ENCODE measurements at places on chromosomes 16 and 17. TPM values are rescaled to one million over a fixed set of nuclear protein-coding genes. Genes with fewer than 3 reads are reported as not detected.

DNA sequence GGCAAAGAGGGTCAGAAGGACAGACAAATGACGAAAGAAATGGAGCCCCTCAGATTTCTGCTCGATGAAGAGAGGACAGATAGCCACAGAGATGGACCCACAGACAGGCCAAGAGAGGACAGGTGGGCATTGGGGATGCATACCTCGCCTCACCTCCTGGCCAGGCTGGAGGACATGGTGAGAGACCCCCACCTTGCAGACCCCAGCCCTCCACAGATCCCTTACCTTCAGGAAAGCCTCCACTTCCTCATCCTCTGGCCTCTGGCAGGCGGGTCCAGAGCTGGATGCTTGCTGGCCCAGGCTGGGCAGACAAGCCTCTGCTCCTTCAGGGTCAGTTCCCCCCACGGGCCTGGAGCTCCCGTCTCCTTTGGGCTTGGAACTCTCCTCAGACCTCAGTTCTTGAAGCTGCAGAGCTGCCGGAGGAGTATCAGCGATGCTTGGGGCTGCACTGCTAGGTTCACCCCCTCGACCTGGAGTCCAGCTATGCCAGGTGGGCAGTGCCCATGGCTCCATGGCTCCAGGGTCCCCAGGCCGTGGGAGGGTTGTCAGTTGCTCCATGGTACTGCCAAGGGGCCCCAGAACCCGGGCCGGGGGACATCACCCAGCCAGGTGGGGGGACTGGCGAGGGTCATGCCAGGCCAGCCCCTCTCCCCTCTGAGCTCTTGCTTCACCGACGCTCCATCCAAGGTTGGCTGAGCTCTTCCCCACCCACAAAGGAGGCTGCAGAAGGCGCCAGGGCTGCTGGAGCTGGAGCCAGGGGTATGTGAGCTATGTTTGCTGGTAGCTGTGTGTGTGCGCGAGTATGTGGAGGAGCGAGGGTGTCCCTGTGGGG is 1.0 kb downstream of the TSPOAP1 start:
- no peak for DNase-seq
- no peak overlapping the region for H3K27ac ChIP-seq
- no peak overlapping the region for H3K4me3 ChIP-seq
- H3K36me3 ChIP-seq: no peaks in the 10 kb centered on the region

DNA sequence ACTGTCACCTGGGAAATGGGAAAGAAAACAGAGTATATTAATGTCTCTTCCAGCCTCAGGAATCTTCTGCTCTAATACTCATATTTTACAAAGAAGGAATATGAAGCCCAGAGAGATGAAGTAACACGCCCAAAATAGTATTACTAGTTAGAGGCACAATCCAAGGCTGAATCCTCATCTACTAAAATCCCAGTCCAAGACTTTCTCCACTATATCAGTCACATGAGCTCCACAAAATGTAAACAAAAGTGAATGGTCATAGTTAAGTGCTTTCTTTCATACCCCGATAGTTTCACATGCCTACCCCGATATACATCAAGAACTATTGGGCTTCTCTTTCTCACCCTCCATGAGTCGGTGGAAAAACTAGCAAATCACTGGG is 965 bp downstream of the INTS2 start:
- H3K36me3 ChIP-seq: no peaks in the 10 kb centered on the region
- DNase-seq: no peak
- no peaks in the 10 kb centered on the region for H3K27me3 ChIP-seq
- H3K4me1 ChIP-seq: peaks cover 4% of the 10 kb centered on the region
- peak overlapping the region; percentile 86 for H3K4me3 ChIP-seq

DNA sequence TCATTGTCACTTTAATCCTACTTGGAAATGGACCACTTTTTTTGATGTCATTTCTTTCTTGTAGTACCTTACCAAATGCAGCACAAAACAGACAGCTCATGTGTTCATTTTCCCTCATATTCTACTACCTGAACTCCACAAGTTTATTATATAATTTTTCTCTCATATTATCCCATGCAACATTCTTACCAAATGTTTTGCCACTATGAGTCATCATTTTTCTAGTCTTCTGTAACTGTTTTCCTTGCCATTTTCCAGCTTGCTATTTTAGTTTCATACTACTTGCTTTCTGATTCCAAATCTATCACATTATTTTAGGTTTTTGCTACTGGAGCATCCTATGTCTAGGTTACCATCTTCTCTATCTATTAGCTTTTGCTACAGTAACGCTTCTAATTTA is 332.7 kb downstream of the ZFHX3 start:
- no peaks in the 10 kb centered on the region for H3K27me3 ChIP-seq
- H3K27ac ChIP-seq: no peak overlapping the region
- H3K36me3 ChIP-seq: no peaks in the 10 kb centered on the region
- DNase-seq: no peak
- no peaks in the 10 kb centered on the region for H3K4me1 ChIP-seq

Gene MYH1
- 0.47 TPM for total RNA-seq

GRCh38 chr17:81348097-81349055 is 46.9 kb upstream of the BAHCC1 start:
- DNase-seq: no peak
- no peaks in the 10 kb centered on the region for H3K27me3 ChIP-seq
- no peak overlapping the region for H3K4me3 ChIP-seq

Gene CACNA1G
- 1.7 TPM for total RNA-seq

DNA sequence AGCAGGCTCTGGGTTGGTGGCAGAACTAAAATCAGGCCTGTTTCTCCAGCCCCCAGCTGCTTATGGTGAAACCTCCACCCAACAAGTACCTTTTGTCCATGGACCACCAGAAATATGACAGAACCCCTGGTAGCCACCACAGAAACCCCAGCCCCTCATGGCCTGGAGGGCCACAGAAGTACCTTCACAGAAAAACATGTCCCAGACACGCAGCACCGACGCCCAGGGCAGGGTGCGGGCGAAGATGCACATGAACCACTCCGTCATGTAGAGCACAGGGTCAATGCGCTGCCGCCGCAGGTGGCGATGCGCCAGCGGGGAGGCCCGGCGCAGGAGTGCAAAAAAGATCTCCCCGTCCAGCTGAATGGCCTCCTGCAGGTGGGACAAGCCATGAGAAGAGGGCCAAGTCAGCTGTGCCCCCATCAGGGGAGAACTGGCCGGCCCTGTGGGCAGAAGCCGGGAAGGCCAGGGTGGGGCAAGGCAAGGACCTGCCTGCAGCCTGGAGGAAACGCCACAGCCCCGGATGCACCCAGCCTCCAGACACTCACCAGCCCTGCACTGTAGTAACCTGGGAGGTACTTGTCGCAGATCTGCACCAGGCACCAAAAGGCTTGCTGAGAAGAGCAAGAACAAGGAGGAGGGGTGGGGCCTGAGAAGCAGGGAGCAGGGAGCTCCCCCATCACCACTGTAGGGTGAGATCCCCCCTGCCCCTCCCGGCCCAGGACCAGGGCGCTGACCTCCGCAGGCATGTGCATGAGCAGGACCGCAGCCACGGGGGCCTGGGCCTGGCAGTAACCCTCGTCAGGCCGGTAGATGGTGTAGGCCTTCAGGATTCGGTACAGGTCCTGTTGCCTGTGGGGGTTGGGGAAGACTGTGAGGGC is 4.1 kb upstream of the CD2BP2 start:
- no peak for DNase-seq
- H3K27me3 ChIP-seq: no peaks in the 10 kb centered on the region
- H3K4me1 ChIP-seq: peaks cover 17% of the 10 kb centered on the region
- H3K27ac ChIP-seq: no peak overlapping the region
- H3K4me3 ChIP-seq: no peak overlapping the region

DNA sequence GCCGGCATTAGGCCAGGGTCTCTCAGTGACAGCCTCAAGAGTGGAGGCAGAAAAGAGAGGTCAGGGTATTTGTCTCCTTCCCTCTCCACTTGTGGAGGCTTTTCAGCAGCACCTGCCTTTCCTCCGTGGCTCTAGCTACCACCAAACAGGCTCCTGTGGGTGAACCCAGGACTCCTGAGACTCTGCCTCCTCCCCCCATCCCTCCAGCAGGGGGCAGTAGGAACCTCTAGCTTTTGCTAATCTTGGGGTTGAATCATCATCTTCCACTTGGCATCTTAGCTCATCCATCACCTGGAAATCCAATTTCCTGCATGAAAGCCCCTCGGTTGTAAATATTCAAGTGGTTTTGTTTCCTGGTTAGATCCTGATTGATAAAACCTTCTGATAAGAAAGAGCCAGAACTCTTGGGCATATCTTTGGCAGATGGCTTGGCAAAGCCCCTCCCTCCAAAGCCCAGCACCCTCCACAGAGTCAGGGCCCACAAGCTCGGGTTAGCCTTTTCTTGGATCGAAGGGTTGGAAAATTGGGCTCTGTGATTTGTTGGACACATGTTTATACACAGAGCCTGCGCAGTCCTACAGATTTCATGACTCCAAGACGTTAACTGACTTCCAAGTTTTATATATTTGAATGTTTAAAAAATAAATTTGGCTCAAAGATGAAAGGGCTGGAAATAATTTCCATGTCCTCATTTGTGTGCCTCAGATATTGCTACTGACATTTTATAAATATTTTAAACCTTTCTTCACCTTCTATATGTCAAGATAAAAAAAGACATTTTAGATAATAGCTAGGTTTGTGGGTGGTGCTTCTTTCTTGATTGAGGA is 322.1 kb downstream of the MAP2K4 start:
- no peak overlapping the region for H3K4me3 ChIP-seq
- no peaks in the 10 kb centered on the region for H3K36me3 ChIP-seq
- DNase-seq: no peak
- no peak overlapping the region for H3K27ac ChIP-seq

DNA sequence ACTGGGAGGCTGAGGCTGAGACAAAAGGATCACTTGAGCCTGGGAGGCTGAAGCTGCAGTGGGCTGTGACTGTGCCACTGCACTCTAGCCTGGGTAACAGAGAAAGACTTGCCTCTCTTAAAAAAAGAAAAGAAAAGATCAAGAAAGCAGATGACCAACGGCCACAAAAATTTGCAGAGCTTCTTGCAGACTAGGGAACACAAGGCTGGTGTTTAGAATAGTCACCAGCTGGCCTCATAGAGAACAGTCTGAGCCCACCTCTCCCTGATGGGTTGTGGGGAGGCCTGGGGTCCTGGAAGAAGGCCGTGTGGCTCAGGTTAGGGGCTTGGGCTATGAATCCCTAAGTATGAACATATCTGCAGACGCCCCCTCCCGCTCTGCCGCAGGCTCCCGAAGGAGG is 73.7 kb upstream of the MED9 start:
- H3K4me3 ChIP-seq: no peak overlapping the region
- DNase-seq: no peak
- no peak overlapping the region for H3K27ac ChIP-seq
- H3K27me3 ChIP-seq: no peaks in the 10 kb centered on the region

DNA sequence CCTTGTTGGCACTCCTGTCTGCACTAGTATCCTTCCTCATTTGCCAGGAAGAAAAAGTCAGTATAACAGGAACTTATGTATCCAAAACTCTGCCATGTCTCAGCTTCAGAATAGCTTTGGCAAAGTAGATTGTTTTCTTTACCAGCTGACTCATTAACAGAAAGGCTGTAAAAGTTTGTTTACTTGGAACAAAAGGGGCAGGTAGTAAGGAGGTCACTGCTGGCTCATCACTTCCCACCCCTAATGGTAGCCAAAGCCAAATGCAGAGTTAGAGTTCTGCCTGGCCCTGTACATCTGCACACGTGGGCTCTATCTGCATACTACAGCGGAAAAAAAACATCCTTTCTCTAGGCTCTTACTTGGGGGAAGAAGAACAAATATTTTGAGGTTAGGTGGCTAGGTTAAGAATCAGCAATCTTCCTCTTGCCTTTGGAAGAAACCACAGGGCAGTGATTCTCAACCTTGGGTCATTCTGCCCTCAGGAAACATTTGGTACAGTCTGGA is 90.9 kb upstream of the BCAR1 start:
- no peaks in the 10 kb centered on the region for H3K27me3 ChIP-seq
- H3K36me3 ChIP-seq: no peaks in the 10 kb centered on the region
- H3K4me1 ChIP-seq: peaks cover 4% of the 10 kb centered on the region

DNA sequence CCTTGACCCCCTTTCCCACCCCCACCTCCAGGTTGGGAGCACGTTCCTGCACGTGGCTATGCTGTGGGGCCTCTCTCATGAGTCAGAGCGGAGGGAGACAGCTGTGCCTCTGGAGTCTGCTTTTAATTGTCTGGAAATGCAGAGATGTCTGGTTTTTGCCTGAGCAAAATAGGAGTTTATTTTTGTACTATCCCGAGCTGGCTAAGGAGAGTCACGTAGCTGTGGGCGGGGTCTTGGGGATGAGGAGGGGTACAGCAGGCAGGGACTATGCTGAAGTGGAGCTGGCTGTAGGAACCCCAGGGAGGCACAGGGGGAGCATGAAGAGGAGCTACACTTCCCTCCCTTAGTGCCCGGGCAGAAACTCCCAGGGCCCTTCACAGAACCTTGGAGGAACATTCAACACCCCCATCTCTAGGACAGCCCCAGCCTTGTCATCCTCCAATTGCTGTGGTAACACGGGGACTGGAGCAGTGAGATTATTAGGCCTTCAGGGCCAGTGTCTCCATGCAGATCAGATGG is 44.7 kb upstream of the LGALS9 start:
- H3K27ac ChIP-seq: no peak overlapping the region
- H3K36me3 ChIP-seq: no peaks in the 10 kb centered on the region
- no peaks in the 10 kb centered on the region for H3K27me3 ChIP-seq
- no peak for DNase-seq

DNA sequence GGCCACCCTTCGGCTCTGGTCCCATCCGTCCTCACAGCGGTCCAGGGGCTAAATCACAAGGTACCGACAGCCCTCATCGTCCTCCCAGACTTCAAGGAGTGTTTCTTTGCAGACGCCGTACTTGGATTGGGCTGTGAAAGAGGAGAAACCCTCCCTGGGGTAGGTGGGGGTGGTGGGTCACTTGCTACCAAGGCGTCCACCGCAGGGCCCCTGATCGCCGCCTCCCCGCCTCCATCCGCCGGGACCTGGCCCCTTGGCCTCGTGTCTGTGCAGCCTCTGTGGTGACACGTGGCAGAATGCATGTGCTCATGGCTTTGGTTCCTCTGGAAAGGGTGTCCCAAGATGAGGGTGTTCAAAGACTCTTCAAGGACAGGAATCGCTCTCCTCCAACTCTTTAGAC is 151.4 kb downstream of the BANP start:
- H3K27ac ChIP-seq: no peak overlapping the region
- H3K36me3 ChIP-seq: no peaks in the 10 kb centered on the region
- H3K27me3 ChIP-seq: no peaks in the 10 kb centered on the region
- no peak overlapping the region for H3K4me3 ChIP-seq
- no peaks in the 10 kb centered on the region for H3K4me1 ChIP-seq

Gene APRT
- total RNA-seq: 82.1 TPM

- peaks cover 8% of the 10 kb centered on the region for H3K4me1 ChIP-seq
- DNase-seq: no peak
- no peak overlapping the region for H3K27ac ChIP-seq
- no peaks in the 10 kb centered on the region for H3K27me3 ChIP-seq
- no peaks in the 10 kb centered on the region for H3K36me3 ChIP-seq
Measured at GRCh38 chr16:54422569-54422978, 136.0 kb upstream of the IRX3 start.

DNA sequence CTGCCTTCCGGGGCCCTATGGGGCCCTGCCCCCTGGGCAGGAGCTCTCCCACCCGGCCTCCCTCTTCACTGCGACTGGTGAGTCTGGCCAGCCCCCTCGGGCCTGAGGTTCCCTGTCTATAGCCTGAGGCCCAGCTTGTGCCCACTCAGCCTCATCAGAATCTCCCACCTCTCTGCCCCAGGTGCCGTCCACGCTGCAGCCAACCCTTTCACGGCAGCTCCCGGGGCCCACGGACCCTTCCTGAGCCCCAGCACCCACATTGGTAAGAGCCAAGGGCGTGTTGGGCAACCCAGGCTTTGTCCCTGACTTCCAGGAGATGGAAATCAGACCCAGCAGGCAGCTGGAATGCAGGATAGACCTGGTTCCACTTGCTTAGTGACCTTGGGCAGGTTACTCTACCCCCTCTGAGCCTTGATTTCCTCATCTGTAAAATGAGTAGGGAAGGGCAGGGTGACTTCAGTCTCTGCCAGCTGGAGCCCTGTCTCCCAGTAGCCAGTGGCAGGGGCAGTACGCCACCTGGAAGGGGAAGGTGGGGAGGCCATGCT is 9.2 kb downstream of the FBRS start:
- no peaks in the 10 kb centered on the region for H3K36me3 ChIP-seq
- H3K4me1 ChIP-seq: peaks cover 5% of the 10 kb centered on the region
- no peaks in the 10 kb centered on the region for H3K27me3 ChIP-seq
- no peak for DNase-seq

Data from testis (tissue), 5 donors.